ENCODE measurements at places on chromosomes 1 and 21.

DNA sequence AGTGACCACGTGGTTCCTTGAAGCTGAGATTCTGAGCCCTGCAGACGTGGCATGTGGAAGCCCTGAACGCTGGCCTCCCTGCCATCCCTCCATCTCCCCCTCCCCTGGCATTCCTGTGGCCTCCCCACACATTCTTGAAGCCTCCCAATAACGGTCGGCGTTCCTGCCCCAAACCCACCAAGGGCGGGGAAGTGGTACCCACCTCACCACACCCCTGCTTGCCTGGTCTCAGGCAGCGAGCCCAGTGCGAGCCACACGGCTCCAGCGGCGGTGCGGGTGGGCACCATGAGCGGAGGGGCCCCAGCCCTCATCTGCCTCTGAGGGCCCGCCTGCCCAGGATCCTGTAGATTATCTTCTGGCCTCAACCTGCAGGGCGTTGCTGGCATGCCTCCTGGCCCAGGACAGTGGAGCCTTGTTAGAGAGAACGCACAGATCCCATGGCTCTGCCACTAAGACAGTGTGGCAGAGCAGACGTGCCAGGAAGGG is 20.6 kb upstream of the PRELP start:
- DNase-seq: no peak

- no peak for DNase-seq
Measured at GRCh38 chr1:81797701-81798100, 3.0 kb upstream of the ADGRL2 start.

DNA sequence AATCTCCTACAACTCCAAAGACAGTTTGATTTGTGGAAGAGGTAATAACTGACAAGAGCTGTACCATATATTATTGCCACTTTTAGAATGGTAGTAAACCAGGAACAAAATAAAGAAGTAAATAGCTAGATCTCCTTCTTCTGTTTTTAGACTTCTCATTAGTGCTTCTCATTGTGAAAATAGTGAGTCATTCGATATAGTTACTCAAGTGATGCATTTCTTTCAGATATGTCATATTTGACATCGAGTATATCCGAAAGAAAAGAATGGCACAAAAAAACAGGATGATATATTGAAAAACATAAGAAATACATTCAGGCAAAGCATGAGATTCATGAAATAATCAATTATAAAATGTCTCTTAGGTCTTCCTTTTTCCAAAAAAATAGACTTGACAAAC is 1346.1 kb downstream of the BRINP3 start:
- DNase-seq: no peak

DNA sequence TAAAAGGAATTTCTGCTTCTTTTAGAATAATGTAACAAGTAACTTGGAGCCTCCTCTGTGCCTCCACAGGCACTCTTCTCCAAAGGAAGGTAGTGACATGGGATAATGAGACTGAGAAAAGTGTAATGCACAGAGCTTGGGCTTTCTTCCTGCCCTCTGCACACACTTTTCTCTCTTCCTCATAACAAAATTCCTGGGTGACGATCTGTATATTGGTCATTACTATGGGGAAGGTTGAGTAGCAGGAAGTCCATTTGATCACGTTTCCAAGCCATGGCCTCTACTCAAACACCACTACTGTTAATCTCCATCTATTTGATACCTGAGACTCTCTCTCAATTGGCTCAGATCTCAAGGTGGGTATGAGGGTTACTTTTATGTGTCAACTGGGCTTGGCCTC is 113.9 kb downstream of the GRIK1 start:
- DNase-seq: no peak

- DNase-seq: no peak
Measured at GRCh38 chr1:15692121-15692682, 8.1 kb downstream of the PLEKHM2 start.

DNA sequence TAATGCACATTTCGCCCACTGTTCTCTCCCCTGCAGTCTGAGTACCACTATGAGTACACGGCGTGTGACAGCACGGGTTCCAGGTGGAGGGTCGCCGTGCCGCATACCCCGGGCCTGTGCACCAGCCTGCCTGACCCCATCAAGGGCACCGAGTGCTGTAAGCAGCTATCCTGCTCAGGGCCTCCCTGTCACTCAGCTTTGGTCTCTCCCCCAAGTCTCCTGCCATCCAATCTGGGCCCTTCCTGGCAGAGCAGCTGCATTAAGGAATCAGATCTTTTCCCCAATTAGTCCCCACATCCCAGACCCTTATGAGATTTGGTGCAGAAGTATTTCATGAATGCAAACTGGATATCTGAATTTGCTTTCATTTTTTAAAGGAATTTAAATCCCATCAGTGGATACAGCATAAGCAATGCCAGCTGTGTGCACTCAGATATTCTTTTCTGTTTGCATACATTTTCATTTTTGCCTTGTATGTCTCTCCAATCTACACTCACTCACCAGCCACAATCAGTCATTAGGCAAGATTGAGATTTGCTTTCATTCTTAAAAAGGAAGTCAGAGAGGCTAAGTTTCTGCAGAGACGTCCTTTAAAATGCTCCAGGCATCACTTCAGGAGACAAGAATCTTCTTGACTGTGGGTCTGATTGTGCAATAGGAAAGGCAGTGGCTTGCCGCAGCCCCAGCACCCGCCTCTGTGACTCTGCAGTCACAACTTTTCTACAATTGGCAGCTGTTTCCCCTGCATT is 48.1 kb downstream of the ELAPOR1 start:
- DNase-seq: peak; percentile 19

- no peak for DNase-seq
Measured at GRCh38 chr1:25217015-25217414, 15.3 kb downstream of the SYF2 start.

DNA sequence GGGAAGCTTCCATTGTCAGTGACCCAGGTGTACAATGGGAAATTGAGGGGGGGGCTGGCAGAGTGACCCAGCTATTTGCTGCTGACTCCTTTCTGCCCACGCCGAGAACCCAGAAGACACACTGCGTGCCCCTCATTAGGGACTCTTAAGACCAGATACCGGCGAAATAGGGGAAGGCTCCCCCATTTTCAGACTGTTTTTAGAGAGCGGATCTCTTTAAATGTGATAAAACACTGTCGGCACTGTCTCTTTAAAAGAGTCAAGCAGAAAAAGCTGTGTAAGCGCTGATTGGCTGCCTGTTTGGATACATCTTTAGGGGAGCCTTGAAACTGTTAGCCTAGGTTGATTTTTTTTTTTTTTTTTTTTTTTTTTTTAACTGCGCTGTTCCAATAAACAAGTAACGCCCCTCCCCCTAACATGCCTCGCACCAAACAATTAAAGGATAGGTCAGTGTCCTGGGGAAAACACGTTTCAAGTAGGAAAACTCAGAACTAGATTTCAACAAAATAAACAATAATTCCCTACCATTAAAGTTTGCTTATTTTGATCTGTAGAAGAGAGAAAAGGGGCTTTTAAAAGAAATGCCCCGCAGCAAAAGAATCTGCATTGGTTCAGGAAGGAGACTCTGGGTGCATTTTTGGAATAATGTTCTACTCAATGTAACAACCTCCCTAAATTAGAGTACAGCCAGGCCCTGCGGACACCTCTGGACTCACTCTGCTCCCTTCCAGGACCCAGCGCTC is 1.4 kb upstream of the SSBP3 start:
- peak; percentile 89 for DNase-seq

GRCh38 chr1:165060285-165060793 is 296.2 kb downstream of the LMX1A start:
- no peak for DNase-seq

DNA sequence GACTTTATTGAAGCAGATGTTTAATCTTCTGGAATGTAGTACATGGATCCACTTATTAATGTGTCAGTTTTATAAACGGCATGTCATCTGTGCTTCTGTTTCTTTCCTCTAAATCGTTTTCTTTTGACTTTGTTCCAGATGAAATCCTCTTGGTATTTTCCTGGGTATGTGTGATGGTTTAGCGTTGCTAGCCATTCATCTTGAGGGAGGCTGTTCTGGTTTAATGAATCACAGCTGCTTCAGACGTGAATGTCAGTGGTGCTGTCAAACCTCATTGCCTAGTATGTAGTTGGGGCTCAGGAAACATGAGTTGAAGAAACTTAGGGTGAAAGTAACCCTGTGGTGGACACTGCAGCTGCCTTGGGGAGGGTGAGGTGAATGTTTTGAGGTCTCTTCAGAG is 33.2 kb downstream of the KCNK1 start:
- no peak for DNase-seq

GRCh38 chr1:174995121-174995520 is 4.6 kb upstream of the CACYBP start:
- DNase-seq: no peak

DNA sequence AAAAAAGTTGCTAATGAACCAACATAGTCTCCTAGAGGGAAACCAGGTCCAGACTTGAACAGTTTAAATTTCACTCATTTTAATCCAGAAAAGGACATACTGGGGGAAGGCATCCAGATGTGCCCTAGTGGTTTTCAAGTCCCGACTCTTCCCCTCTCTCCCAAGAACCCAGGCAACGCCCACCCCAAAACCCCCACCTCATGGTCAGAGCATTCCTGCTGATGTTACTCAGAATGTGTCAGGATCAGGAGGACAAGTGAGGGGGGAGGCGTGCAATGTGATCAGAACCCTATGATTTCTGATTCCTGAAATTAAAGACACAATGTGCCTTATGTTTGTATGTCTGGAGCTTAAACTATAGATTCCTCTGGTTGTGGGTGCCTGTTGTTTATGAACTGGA is 1.6 kb upstream of the CTSK start:
- DNase-seq: no peak

- no peak for DNase-seq
Measured at GRCh38 chr1:183881387-183882131, 76.6 kb downstream of the RGL1 start.

DNA sequence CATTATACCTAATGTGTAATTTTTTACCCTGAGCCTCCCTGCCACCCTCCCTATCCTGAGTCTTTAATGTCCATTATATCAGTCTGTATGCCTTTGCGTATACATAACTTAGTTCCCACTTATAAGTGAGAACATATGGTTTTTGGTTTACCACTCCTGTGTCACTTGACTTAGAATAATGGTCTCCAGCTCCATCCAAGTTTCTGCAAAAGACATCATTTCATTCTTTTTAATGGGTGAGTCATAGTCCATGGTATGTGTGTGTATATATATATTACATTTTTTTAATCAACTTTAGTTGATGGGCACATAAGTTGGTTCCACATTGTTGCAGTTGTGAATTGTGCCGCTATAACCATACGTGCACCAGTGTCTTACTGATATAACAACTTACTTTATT is 477.1 kb upstream of the NEGR1 start:
- DNase-seq: no peak

GRCh38 chr1:180230791-180231505 is 884 bp downstream of the LHX4 start:
- DNase-seq: no peak

- no peak for DNase-seq
Measured at GRCh38 chr1:5502311-5503194, 489.7 kb downstream of the NPHP4 start.

Measured in CD4-positive, alpha-beta T cell treated with Interleukin-12 subunit alpha and Interleukin-12 subunit beta, for 1 hour (primary cell).